ENCODE measurements at places on chromosomes 7 and 10.
A peak's percentile ranks its signal among the peaks of the same experiment; 100 is the strongest.

DNA sequence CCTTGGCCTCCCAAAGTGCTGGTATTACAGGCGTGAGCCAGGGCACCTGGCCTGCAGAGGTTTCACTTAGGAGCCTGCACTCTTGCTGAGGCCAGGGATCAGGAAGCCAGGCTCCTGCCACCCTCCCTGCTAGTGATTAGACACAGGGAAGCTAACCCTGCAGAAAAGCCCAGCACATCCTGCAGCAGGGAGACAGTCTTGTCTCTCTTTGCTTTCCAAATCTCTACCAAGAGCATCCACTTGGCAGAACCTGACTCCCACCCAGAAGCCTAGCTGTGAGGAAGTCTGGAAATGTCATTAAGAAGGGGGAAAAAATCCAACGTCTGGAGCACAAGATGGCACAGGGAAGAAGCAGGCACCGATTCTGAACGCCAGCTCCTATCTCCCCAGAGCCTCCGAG is 8.0 kb upstream of the FAM171A1 start:
- no peak for DNase-seq

DNA sequence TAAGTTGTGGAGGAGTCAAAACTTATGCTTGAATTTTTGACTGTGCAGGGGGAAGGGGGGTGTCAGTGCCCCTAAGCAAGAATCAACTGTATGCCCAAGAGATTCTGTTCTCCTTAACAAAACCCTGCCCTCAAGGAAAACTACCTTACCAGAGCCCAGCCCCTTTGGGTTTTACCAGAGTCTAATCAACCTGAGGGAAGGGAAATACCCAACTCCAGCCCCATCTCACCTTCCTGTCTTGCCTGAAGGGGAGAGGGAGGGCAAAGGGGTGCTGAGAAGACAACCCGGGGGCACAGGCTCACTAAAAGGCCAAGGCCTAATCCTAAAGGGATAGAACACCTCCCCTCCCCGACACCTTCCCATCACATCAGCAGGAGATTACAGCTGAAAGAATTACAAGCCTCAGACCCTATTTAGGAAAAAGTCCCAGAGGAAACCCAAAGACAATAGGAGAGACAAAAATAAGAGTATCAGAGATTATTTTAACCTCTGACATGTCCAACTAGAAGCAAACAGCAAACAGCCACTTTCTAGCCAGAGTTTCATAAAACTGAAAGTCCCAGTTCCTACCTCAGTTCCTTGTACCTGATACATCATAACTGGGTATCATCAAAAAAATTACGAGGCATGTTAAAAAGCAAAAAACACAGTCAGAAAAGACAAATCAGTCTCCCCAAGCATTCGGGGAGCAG is 26.8 kb upstream of the C7orf33 start:
- no peak for DNase-seq

DNA sequence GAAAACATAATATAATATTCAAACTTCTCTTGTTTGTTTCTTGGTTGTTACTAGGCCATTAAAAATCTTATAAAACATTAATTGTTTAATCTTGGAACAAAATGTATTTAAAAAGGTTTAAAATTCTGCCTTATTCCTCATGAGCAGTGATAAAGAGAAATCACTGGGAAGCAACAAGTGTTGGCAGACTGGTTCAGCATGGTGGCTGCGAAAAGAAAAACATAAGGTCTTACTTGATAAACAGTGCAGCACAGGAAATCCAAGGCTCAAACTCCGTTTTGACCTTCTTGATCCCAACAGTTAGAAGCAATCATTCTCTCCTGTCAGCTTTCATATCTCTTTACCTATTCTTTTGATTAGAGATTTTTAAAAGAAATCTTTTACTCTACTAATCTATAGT is 530.8 kb downstream of the CNTNAP2 start:
- no peak for DNase-seq

DNA sequence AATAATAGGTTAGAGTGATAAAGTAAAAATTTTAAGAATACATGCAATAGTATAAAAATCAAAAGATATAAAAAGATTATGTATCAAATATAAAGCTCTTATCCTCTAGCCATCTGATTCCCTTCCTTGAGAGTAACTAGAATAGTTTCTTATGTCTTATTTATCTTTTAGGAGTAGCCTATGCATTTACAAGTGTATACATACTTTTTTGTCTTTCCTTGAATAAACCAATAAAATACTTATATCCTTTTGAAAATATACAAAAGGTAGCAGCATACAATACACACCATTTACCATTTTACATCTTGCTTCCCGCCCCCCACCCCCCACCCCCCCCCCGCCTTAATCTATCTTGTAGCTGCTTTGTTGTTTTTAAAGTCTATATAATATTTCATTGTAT is 31.4 kb downstream of the AHCYL2 start:
- no peak for DNase-seq

- peak; percentile 21 for DNase-seq
Measured at GRCh38 chr10:62662486-62662885, 142.0 kb upstream of the ADO start.

- no peak for DNase-seq
Measured at GRCh38 chr10:132383101-132383500, 13.9 kb upstream of the PWWP2B start.

DNA sequence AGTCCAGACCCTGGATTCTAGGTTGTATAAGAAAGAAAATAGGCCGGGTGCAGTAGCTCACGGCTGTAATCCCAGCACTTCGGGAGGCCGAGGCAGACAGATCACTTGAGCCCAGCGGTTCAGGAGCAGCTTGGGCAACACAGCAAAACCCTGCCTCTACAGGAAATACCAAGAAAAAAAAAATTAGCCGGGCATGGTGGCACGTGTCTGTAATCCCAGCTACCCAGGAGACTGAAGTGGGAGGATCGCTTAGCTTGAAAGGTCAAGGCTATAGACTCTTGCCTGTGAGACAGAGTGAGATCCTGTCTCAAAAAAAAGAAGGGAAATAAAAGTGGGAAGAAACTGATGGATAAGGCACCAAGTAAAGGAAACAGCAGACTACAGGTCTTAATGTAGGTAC is 287.9 kb upstream of the KLF14 start:
- no peak for DNase-seq

DNA sequence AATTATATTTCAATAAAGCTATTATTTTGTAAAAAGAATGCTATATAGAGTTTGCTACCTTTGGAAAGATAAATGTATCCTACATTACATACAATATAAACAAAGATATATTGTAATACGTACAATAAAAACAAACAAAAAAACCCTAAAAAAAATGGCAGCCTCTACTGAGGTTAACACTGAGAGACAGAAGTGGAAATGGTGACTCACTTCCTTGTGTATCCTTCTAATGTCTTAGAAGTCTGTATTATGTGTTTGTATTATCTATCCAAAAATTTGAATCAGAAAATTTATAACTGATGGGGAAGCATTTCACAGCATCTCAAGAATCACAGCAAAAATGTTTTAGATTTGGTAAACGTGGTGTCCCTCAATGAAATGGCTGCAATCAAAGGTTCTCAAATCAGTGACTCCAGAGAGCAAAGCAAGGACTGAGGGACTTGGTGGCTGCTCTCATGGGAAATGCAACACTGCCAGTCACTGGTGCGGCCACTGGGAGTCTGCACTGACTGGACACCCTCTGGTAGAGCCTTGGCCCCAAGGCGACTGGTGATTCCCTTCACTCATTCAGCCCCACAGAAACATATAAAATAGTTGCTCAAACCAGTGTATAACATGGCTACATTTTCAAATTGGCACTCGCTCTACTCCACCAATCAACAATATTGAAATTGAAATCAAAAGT is 53.8 kb downstream of the PANK1 start:
- DNase-seq: no peak

DNA sequence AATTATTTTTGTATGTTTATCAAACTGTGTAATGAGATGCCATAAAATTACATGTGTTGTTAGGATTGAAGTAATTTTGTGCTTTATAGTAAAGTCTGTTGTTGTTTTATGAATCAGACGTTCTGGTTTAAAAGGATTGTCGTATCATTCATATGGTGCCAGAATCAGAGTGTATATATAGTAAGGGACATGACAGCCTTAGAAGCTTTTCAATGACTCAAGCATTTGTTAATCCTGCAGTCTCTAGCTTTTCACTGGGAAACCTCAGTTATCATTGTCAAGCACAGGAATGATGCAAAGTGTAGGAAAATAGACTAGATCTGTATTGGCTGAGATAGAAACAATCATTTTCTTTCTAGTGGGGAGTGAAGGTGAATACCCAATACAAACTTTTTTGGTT is 57.5 kb downstream of the TRRAP start:
- no peak for DNase-seq

DNA sequence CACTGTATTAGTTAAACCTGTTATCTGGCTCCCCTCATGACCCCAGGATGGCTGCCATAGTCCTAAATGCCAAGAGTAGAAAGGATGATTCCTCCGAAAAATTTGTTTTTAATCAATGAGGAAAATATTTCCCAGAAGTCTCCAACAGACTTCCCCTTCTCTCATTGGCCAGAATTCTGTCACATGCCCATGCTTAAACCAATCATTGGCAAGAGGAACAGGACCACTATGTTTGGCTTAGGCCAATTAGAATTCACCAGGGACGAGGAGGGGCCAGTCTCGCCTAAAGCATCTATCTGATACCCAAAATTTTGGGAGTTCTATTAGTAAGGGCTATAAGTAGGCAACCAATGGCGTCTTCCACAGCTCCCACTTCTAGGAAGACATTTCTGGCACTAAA is 71.2 kb upstream of the IL6 start:
- DNase-seq: no peak

DNA sequence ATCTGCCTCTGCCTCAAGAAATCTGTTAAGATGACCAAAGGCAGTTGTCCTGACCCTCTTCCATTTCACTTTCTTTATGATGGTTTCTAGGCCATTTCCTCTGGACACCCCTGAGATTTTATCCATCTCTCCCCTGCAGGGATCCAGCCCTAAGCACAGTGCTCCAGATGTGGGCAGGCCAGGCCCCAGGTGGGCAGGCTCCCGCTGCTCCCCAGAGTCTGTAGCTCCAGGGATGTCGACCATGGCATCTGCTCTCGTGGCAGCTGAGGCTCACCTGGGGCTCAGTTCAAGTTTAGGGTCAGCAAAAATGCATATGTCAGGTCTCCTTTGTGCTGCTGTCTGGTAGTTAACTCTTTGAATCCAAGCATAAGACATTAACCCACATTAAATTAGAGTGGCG is 11.8 kb downstream of the CEP41 start:
- no peak for DNase-seq

DNA sequence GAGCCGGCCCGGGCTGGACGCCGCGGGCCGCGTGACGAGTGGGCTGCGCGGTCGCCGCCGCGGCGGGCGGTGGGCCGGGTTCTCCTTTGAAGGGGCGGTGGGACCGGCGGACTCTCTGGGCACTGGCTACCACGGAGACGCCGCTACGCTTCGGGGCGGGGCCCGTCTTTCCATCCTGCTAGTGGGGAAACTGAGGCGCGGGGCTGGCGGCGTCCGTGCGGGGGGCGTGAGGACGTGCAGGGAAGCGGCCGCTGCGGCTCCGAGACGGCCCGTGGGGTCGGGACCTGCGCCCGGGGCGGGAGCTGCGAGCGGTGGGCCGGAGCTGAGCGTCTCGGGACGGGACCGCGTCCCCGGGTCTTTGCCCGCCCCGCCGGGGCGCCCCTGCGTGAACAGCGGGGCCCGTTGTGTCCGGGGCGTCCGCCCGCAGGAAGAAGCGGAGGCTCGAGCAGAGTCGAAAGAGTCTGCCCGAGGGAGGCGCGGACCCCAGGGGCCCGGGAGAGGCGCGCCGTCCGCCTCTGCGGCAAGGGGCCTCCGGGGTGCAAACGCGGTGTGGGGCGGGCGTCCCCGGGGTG is 548 bp upstream of the BNIP3 start:
- DNase-seq: no peak

- DNase-seq: no peak
Measured at GRCh38 chr7:69036301-69036700, 562.0 kb upstream of the AUTS2 start.

DNA sequence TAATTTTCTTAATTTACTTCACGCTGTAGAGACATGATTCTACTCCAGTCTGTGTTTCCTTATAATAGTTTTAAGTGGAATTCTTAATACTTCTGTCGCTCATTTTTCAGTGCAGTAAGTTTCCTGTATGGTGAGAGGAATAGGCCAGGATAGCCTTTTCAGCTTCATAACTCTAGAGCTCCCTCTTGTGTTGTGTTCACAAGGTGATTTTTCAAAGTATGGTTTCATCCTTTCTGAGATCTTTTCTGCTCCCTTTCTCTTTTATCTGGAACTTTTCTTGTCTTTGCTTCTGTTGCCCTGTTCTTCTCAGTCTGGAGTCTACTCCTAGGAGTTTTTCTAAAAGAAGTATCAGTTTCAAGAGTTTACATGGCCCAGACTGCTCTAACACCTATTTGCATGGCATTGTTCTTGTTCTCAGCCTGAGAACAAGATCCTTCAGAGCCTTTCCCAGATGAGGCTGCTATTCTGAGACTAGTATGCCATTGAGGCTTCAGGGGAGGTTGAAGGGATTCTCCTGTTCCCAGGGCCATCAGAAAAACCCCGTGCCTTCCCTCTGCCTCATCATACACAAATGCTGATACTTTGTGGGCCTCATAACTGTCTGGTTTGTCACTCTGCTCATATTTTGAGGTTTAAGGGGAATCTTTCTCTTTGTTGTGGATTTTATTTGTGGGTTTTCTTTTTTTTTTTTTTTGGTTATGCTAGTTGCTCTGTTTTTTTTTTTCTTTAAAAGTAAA is 21.8 kb downstream of the NET1 start:
- DNase-seq: peak; percentile 79

- peak; percentile 32 for DNase-seq
Measured at GRCh38 chr7:40199076-40199802, 64.4 kb downstream of the SUGCT start.

GRCh38 chr10:78349911-78350663 is 316.4 kb downstream of the RPS24 start:
- no peak for DNase-seq

- no peak for DNase-seq
Measured at GRCh38 chr7:12257582-12257981, 46.5 kb downstream of the TMEM106B start.

GRCh38 chr10:5282137-5282536 is 82.6 kb upstream of the UCN3 start:
- DNase-seq: no peak

DNA sequence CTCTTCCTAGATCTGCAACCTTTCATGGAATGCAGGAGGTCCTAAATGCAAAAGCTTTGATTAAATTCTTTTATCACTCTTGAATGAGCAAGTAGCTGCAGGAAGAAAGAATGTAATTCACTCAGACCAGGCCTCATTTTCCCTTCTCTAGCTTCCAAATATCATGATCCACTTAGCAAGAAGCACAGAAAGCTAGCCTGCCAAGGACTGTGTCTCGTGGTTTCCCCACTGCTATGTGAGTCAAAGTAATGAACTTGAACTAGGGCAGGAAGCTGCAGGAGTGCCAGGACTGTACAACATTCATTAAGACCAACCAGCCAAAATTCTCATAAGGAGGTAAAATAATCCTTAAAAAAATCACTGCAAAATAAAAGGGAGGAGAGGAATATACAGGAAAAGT is 379.2 kb downstream of the CALN1 start:
- DNase-seq: peak; percentile 6

GRCh38 chr7:143397710-143398530 is 10.7 kb downstream of the EPHA1 start:
- DNase-seq: no peak
